Lower leg skin (tissue), 4 donors: ENCODE measurements at places on chromosomes 16 and 17.

DNA sequence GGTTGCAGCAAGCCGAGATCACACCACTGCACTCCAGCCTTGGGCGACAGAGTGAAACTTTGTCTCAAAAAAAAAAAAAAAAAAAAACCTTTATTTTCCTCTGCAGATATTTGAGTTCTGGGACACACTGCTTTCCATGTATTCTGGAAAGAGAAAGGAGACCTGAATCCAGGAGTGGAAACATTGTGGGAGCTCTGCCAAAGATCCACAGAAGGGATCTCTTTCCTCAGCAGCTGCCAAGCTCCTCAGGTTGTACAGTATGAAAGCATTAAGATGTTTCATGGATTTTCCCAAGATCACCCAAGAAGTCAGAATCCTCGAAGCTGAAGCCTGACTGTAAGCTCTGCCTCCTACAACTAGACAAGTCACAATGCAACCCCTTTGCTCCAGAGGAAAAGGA is 13.5 kb downstream of the NPRL3 start:
- no peak for DNase-seq

GRCh38 chr17:17472333-17472920 is 4.4 kb upstream of the MED9 start:
- DNase-seq, result no peak

DNA sequence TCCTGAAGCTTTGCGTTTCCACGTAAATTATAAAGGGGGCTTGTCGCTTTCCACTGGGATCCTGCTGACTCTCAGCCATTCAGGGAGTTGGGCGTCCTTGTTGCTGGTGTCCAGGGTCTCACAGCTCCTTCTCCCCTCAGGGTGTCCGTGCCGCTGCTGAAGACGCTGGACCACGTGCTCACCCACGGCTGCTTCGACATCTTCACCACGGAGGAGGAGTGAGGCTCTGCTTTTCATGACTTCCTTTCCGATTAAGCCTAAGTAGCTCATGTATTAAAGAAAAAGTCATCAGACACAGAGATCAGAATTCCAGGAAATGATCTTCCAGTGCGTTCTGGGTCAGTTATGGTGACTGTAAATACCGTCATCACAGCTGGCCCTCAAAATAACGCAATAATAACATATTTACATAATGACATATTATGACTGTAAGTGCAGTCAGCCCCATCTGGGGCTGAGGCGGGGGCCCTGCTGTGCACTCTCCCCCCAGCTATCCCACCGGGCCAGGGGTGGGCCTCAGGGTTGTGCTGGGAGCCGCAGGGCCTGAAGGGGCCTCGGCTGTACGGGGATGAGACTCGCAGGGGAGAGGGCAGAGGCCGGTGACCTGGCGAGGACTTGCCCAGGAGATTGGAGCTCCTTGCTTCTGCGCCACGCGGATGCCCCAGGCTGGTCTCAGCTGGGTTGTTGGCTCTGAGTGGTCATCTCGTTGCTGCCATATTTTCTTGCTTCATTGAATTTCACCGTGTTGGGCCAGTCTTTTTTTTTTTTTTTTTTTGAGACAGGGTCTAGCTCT is 92.9 kb upstream of the ZNF750 start:
- peak; percentile 76 for DNase-seq

GRCh38 chr17:60039847-60040442 is 38.8 kb downstream of the HEATR6 start:
- DNase-seq, result no peak

- peak; percentile 28 for DNase-seq
These were observed 103.1 kb downstream of the STX8 start for GRCh38 chr17:9472541-9472940.

DNA sequence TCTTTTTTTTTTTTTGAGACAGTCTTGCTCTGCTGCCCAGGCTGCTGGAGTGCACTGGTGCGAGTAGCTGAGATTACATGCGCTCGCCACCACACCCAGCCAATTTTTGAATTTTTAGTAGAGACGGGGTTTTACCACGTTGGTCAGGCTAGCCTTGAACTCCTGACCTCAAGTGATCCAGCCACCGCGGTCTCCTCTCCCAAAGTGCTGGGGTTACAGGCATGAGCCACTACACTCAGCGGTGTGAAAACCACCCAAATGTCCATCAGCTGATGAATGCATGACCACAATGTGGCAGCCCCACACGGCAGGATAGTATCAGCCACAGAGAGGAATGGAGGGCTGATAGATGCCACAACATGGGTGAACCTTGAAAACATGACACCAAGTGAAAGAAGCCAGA is 2.1 kb downstream of the P2RX5 start:
- no peak for DNase-seq

GRCh38 chr17:63571632-63572310 is 21.5 kb downstream of the DCAF7 start:
- DNase-seq, result no peak

- DNase-seq, result no peak
These were observed 13.5 kb upstream of the PRKAR1A start for GRCh38 chr17:68498479-68499326.

DNA sequence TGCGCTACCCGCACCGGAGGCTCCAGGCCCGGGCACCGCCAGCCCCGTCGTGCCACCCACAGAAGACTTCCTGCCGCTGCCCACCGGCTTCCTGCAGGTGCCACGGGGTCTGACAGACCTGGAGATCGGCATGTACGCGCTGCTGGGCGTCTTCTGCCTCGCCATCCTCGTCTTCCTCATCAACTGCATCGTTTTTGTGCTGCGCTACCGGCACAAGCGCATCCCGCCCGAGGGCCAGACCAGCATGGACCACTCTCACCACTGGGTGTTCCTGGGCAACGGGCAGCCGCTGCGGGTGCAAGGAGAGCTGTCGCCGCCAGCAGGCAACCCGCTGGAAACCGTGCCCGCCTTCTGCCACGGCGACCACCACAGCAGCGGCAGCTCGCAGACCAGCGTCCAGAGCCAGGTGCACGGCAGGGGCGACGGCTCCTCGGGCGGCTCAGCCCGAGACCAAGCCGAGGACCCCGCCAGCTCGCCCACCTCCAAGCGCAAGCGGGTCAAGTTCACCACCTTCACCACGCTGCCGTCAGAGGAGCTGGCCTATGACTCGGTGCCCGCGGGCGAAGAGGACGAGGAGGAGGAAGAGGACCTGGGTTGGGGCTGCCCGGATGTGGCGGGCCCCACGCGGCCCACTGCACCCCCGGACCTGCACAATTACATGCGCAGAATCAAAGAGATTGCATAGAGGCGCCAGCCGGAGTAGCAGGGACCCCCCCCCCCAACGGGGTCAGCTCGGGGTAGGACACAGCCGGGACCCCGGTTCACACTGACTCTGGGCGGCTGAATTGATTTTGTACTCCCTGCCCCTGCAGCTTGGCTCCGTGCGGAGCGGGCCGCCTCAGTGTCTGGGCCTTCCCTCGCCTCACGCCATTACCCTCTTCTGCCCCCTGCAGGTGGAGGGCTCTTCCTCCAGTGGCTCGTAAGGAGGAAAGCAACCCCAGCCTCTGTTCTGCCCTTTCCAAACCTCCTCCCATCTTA is 58.5 kb downstream of the TMEM132E start:
- DNase-seq, result peak; percentile 60

DNA sequence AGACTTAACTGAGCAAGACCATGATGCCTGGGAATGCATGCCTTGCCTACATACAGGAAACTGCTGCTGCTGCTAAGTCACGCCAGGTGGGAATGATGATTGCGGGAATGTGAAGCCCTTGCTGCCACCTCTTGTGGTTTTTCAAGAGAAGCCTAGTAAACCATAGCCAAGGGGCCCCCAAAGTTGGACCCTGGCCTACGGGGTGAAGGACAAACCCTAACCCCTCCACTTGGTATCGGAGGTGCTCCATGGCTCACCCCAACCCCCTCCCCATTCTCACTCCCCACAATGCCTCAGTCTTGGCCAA is 233.9 kb downstream of the ZNF423 start:
- peak; percentile 53 for DNase-seq

DNA sequence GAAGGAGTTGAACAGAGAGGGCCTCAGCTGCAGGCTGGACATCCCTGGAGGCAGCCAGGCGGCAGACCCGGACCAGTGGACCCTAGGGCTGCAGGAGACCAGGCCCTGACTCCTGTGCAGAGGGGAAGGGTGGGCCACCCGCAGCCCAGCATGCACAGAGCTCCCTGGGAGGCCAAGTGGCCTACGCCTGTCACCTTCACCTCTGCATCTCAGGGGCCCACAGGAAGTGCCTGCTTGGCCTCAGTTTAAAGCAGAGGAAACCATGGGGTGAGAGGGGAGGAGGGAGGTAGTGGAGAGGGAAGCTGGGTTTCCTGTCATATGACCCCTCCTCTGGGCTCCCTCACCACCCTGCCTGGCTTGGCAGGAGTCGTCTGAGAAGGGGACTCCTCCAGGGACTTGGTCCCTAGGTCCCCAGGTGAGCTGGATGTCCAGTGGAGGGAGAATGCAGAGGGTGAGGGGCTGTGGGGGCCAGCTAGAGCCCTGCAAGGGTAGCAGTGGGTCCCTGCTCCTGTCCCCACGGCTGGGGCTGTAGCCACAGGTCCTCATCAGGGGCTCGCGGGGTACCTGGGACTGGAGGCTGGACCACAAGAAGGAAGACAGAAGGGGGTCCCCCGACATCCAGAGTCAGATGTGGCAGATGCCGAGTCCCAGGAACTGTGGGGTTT is at the start of gene TMC8:
Gene TMC8 (plus strand): TSS at position 335 of the 665 bp plus-strand sequence. CDS start 818 bp downstream, outside the sequence.
- no peak for DNase-seq

- no peak for DNase-seq
These were observed 43.4 kb upstream of the GSE1 start for GRCh38 chr16:85569615-85570212.

GRCh38 chr17:12242345-12242954 is 221.8 kb downstream of the MAP2K4 start:
- no peak for DNase-seq

DNA sequence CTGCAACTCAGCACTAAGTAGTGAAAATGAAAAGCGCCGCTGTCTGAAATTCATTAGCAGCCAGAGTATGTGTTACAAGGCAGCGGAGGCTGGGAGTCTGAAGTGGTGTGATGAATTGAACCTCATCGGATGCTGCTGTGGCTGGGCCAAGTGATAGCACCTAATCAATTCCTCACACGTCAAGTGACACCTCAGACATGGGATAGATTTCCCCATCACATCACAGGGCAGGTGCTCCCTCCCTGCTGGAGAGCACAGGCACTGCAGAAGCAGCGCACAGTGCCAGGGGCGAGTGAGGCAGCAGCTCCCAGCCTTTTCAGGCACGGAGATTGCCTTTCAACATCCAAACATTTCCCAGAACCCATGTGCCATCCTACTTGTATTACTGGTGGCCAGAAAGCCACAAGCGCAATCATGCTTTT is 32.2 kb downstream of the DRC3 start:
- no peak for DNase-seq

DNA sequence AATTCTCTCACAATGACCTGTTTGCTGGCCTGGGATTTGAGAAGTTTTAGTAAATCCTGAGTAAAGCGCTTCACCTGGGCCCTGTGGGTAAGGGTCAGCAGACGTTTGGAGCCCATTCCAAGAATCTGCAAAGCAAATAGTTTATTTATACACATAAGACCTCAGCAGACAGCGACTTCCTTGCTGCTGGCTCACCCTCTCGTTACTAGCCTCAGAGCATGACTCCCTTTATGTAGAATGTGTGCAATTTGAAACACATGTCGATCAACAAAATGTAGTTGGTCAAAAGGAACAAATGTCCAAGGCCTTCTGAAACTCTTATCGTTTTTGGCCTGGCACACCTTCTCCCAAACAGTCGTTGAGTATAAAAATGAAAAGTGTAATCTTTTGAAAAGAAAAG is 31.3 kb downstream of the MARF1 start:
- no peak for DNase-seq

- no peak for DNase-seq
These were observed 227.4 kb downstream of the C16orf78 start for GRCh38 chr16:49600976-49601375.

GRCh38 chr16:14180481-14180944 is 109.4 kb downstream of the MRTFB start:
- DNase-seq, result no peak

GRCh38 chr17:79671085-79671694 is 59.6 kb upstream of the ENPP7 start:
- DNase-seq, result no peak

DNA sequence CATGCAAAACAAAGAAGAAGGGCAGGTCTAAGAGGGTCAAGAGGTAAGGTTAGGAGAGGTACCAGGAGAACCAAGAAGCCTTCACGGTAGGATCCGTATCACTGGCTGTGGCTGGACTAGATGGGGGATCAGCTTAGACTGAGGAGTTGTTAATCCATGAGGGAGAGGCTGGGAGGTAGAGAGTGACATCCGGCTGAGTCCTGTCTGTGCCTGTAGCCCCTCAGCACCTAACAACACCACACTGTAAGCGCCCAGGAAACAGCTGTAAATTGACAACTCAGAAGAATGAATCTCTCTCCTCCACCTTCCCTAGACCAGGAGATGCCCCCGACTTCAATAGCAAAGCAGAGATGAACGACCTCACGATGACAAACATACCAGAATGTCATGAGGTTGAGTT is 199.4 kb upstream of the RPL38 start:
- DNase-seq, result no peak

DNA sequence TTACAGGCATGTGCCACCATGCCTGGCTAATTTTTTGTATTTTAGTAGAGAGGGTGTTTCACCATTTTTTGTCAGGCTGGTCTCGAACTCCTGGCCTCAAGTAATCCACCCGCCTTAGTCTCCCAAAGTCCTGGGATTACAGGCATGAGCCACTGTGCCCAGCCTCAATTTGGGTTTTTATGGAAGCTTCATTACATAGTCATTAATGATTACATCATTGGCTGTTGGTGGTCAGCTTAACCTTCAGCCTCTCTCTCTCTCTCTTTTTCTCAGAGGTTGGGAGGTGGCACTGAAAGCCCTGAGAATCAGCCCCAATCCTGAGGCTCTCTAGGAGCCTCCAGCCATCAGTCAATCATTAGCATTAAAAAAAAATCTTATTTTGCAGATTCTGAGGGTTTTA is 45.3 kb downstream of the C17orf58 start:
- DNase-seq, result no peak

GRCh38 chr17:44362949-44363612 is 572 bp downstream of the FAM171A2 start:
- no peak for DNase-seq

GRCh38 chr17:41600318-41600717 is 12.2 kb downstream of the KRT16 start:
- DNase-seq, result no peak

DNA sequence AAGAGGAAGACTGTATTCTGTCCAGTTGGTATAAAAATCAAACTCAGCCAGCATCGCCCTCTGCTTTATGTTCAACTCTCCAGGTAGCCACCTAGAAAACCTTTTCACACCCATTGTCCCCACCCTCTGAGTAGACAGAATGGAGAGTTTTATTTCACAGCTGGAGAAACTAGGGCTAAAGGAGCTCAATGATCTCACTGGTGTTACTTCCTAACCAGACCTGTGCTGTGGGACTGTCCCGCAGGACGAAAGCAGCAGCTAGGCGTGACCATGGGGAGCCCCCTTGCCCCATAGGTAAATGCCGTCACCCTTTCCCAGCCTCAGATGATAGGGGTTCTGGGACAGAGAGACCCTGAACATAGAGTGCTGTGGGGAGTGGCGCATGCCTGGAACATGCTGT is 67.7 kb downstream of the CYLD start:
- DNase-seq, result no peak
